ENCODE measurements at places on chromosomes 6 and 20.

DNA sequence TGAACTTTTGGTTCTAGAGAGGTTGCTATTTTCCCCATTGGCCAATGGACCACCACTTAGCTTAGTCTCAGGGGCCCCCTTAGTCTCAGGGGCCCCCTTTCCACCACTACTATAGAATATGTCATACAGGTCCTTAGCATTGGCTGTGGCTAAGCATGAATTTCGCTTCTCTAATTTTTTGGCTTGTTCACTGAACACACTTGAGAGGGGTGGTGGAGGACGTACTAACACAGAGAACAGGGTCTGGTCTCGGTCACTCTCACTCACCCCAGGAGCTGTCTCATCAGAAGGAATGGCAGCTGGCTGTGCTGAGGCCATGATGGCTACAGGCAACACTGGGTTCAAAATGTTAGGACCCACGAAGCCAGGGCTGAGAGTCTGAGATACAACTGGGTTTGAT is 30.3 kb downstream of the ZNF318 start:
- DNase-seq: no peak

GRCh38 chr6:64459411-64459944 is 823.9 kb downstream of the PHF3 start:
- DNase-seq: no peak

DNA sequence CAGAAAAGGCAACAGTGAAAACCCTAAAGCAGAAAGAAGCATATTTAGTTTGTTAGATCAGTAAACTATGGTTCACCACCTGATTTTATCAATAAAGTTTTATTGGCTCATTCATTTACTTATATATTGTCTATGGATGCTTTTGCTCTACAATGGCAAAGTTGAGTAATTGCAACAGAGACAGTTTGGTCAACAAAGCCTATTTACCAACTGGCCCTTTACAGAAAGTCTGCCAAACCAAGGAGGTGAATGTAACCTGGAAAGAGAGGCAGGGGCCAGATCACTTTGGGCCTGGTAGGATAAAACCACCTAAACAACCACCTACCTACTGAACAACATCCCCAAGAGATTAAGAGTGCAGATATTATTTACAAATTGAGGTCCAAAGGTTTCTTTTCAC is 19.4 kb downstream of the SAYSD1 start:
- DNase-seq: no peak

DNA sequence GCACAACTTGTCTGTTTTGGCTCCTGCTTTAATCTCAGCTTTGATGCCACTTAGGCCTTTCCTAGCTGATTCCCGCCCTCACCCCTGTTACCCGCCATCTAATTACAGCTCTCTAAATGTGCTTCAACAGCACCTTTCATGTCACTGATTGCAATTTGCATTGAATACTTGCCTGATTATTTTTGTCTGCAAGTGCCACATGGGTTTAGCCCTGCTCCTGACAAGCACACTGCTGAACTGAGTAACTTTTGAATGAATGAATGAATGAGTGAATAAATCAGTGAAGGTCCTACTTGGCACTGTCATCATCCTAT is 591 bp upstream of the DCBLD1 start:
- no peak for DNase-seq

- no peak for DNase-seq
Measured at GRCh38 chr20:32442630-32443373, 84.7 kb downstream of the ASXL1 start.

- no peak for DNase-seq
Measured at GRCh38 chr6:117512987-117513573, 30.6 kb downstream of the DCBLD1 start.

DNA sequence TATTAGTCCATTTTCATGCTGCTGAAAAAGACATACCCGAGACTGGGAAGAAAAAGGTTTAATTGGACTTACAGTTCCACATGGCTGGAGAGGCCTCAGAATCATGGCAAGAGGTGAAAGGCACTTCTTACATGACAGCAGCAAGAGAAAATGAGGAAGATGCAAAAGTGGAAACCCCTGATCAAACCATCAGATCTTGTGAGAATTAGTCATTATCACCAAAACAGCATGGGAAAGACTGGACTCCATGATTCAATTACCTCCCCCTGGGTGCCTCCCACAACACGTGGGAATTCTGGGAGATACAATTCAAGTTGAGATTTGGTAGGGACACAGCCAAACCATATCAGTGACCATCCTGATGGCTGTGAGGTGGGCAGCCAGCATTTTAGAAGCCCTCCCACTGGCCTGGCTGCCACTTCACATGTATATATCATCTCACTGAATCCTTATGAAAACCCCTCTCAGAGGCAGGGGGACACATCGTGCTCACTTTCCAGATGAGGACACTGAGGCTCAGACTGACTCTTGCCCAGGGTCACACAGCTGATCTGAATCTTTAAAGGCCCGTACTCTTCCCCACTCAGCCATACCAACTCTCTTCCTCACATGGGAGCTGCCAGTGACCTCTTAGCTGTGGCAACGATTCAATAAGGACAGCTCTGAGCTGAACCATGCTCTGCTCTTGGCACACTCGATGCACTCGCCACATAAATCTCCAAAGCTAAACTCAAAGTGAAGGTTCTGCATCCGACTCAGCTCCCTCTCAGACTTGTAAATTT is 25.7 kb downstream of the BMP7 start:
- no peak for DNase-seq

DNA sequence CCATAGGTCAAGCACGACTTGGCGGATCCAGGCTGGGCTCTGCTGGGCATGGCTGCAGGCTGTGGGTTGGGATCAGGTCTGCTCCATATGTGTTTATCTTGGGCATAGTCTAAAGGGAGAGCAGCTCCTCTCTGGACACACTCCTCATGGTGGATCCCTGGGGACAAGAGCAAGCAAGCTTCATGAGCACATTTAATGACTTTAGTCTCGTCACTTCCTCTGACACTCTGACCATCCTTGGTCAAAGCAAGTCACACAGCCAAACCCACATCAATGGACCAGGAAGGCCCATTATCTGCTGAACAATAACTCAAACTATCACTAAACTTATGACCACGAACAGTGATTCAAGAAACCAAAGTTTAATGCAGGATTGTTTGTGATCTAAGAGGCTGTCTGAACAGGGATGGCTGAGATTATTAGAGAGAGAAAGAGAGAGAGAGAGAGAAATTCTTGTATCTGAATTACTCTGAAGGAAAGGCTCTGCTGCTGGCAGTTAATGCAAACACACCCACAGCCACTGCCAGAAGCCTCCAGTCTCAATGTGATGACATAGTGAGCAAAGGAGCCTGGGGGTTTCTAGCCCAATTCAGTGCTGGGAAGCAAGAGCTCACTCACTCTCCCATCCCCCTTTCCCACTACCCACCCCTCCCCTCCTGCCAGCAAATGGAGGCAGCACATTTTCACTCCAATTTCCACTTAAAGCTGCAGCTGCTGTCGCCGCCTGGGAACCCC is 490.2 kb upstream of the SULF2 start:
- DNase-seq: no peak

GRCh38 chr6:108541843-108542759 is 18.6 kb upstream of the FOXO3 start:
- no peak for DNase-seq
